ENCODE measurements at places on chromosomes 1 and 21.

- DNase-seq = no peak
Observed at GRCh38 chr1:154703170-154703569, 95.2 kb upstream of the ADAR start.

- DNase-seq = no peak
Observed at GRCh38 chr1:219945795-219946194, 17.4 kb upstream of the SLC30A10 start.

DNA sequence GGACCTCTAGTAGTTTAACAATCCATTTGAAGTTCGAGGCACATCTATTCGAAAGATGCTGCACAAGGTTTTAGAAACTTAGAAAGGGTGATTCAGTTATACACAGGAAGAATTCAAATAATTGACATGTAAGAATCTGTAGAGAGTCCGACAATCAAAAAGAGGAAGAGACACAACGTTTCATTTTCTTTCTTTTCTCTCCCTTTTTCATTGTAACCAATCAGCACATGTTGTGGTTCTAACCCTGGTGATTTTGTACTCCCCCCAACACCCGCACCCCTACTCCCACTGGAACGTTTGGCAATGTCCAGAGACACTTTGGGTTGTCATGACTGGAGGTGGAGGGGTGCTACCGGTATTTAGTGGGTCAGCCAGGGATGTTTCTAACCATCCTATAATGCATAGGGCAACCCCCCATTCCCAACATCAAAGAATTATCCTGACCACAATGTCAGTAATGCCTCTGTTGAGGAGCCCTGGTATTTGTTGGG, 4.9 kb downstream of the TGFB2 start:
- no peak for DNase-seq

DNA sequence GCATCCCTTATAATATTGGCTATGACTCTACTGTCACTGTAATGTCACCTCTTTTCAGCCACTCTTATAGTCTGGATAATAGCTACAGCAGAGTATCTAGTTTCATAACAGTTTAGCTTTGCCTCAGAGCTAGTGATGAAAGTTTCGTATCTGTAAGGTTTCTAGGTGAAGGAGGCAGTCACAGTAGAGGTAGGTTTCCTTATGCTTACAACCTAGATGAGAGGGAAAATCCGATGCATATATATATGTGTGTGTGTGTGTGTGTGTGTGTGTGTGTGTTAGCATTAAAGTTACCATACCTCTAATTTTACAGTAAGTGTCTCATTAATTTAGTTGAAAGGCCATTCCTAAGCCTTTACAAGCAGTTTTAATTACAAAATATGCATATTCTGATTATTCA, 2.2 kb upstream of the TOR1AIP2 start:
- no peak for DNase-seq

DNA sequence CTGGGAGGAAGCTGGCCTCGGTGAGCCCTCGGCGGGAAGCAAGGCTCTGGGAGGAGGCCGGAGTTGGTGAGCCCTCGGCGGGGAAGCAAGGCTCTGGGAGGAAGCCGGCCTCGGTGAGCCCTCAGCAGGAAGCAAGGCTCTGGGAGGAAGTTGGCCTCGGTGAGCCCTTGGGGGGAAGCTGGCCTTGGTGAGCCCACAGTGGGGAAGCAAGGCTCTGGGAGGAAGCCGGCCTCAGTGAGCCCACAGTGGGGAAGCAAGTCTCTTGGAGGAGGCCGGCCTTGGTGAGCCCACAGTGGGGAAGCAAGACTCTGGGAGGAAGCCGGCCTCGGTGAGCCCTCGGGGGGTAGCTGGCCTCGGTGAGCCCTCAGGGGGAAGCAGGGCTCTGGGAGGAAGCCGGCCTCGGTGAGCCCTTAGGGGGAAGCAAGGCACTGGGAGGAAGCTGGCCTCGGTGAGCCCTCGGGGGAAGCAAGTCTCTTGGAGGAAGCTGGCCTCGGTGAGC, 36.0 kb downstream of the KRTAP10-1 start:
- DNase-seq = no peak

DNA sequence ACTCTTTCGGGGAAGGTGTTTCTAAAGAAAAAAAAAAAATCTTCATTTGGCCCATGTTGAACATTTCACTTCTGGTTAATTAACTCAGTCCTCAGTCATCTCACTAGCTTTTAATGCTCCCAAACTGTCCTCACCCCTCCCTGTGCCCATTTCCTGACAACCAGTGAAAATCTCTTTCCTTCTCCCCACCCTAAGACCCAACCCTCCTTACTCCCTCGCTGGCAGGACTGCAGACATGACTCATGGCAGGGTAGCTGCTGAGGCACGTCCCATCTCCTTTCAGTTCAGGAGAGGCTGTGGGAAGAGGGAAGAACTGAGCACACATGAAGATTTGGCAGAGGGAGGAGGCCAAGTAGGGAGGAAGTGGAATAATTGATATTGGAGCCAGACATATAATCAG, 12.6 kb downstream of the PKP1 start:
- no peak for DNase-seq

DNA sequence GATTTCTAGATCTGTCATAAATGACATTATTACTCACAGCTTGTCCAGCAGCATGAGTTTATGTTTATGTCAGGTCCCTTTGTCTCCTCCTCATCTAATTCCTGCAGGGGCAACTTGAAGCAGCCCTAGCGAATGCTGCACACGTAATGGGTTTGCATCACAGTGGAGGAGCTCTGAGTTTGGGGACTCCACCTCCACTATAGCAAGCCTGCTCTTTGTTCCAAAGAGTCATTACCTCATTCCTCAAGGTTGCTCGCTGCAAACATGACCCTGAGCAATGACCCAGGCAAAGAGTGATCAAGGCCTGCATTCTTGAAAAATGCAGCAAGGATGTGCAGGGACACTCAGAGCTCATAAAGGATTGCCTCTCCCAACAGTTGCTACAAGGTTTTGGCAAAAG, 261.9 kb downstream of the HHIPL2 start:
- no peak for DNase-seq

DNA sequence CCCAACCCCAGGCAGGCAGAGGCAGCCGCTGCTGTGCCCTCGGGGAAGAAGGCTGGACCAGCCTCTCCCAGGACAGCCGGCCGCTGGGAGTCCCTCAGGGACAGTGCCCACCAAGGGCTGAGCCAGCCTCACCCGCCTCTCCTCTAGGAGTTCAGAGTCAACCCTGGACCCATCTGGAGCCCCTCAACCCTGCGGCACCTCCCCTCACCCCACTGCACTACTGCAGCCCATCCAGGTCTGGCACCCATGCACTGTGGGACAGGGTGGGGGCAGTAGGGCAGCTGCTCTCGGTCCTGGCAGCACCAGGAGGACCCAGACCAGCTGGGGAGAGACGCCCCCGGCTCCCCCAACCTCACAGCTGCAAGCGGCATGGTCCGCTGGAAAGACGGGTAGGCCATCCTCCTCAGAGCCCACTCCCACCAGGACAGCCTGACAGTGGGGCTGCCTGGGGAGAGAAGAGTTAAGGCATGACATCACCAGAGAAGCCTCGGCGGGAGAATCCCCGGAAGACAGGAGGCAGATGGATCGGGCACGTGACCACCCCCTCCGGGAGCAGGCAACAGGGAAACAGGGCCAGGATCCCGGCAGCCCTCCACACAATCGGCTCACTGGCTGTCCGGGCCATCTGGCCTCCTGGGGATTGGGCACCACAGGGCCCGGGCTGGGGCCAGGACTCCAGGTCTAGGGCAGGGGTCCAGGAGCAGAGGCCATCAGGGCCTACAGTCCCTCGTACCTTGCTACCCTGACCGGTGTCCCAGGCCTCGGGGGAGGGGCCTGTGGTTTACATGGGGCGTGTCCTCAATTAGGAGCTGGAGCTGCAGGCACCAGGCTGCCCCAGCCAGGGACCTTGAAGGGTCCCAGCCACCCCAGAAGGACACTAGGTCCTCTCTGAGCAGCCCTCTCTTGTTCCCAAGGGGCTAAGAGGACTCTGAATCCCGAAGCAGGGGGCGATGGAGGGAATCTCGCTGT, 3.1 kb downstream of the ACAP3 start:
- no peak for DNase-seq

DNA sequence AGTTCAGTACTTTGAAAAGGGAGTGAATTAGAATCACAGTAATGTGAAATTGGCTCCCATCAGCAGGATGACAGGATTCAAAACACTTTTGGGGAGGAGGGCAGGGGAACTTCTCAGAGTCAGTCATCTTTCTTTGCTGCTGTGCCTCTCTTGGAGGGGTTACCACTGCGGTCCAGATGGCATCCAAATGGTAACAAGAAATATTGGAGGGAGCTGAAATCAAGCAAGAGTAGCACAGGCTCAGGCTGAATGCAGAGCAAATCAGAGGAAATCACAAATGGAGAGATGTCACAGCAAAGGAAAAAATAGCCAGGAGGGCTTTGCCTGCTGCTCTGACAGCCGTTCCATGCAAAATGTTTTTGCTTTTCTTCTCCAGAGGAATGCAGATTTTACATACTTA, 75.0 kb upstream of the C8B start:
- DNase-seq = no peak

DNA sequence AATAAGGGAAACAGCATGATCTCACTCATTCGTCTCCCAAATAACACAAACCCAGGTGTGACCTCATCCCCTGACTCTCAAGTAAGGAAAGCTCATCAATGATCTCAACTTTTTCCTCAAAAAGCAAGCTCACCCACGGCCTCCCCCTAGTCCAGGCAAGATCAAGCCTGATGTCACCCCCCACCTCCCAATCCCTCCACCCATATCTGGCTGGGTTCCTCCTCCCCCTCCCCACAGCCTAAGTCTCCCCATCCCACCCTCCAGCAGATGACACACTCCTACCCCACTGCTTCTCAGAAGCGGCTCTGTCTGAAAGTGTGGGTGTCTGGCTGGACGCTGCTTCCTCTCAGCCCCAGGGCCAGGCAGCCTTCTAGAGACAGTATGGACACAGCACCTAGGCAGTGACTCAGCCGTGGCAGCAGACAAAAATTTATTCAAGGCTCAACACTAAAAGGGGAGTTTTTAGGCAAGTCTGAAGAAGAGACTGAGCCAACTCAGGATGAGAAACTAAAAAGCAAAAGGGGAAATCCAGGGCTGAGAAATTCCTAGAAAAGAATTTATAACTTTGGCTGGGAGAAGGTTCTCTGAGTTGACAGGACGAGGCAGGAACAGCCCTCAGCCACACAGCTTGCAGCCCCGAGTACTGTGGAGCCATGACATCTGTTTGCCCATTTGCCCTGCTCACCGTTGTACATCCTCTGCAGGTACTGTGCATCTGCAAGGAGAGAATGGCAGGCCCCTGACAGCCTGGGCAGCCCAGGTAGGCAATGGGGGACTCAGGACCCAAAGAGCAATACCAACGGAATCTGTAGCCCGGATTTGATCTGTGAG, 81.6 kb upstream of the LRRC8D start:
- no peak for DNase-seq

Data from stimulated activated CD8-positive, alpha-beta memory T cell treated with anti-CD3 and anti-CD28 coated beads, Interleukin-7, amount 100 ng/mL, for 1 hour (primary cell).